Fibroblast of skin of scalp (primary cell): ENCODE measurements at places on chromosomes 1 and 21.

DNA sequence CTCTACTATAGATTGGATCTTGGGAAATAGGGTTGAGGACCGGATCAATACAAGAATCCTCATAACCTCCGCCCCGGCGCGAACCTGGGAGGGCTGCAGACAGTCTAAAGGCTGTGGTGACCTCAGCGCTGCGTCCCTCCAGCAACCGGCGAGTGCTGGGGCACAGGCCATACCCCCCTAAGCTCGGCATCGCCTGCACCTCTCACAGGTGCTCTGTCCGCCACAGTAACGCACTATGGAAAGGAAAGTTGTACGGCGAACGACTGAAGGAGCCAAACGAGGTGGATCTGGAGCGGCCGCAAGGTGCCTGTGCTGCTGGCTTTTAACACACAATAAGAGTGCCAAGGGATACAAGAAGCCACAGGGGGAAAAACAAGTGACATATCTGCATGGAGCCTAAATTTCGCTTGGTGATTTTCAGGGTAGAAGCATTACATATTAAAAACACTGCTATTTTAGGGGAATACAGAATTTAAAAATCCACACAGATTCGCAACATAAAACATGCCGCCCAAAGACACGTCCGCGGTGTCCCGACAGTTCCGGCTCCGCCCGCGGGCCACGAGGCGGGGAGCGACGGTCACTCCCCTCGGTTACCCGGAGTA lies 1.4 kb upstream of the RBM15 start:
- DNase-seq, result no peak

DNA sequence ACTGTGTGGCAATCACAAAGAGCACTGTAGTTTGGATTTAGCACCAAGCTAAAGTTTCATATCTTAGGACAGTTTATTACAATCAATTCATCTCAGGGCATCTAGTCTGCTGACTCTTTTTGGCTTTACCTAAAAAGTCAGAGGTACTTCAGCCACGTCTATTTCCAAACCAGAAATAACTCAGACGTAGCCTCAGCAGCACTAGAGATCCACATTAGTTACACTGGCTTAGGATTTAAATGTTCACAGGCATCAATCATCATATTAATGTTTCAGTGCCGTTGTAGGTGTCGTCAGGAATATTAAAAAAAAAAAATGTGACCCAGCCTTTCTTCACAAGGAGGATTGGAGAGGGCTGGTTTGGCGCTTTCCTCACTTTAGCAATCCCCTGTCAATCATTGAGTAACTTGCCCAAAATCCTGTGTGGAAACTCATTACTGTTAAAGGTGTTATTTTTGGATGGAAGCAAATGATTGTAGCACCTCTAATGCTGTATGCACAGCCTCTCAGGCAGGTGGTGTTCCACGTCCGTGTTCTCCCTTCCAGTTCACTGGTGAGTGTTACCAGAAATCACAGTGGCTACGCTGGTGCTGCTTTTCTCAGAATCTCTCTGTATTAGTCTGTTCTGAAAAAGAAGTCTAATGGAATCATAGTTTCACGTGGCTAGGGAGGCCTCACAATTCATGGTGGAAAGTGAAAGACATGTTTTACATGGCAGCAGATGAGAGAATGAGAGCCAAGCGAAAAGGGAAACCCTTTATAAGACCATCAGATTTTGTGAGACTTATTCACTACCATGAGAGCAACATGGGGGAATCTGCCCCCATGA lies 45.4 kb downstream of the NEK7 start:
- no peak for DNase-seq

DNA sequence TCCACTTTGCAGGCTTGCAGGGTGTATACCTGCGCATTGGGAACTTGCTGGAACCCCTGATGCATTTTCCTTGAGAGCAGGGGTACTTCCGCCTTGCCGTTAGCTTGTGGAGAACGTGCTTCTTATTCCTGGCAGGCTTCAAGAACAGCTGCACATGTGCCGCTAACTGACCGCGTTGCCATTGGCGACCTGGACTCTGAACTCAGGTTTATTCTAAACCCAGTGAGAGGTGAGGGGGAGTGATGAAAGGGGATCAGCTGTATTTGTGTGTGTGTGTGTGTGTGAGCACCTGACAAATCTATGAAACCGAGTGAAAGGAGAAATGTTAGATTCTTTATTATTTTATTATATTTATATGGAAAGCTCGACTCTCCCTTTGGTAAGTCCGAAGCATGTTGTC lies 128.6 kb downstream of the HUNK start:
- DNase-seq, result no peak

- peak; percentile 17 for DNase-seq
Measured at GRCh38 chr21:18951271-18952038, 547.9 kb upstream of the TMPRSS15 start.

DNA sequence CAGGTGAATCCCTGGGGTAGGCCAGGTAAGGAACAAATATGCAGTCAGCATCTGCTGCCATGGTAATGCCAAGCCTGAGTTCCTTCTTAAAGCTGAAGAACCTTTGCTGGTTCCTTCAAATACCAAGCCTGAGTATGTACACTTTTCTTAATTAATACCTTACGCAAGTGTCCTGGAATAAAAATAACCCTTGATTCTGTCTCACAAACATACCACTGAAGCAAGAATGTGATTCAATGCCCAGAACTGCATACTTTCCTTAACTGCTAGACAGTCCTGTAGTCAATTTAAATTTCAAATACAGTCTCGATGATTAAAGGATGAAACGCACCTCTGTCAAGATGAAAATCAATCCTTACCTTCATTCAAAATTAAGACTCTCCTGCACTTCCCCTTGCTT lies 634.0 kb upstream of the CHRM3 start:
- DNase-seq, result peak; percentile 54

- DNase-seq, result no peak
Measured at GRCh38 chr21:43269440-43269839, 100.6 kb downstream of the CRYAA start.

DNA sequence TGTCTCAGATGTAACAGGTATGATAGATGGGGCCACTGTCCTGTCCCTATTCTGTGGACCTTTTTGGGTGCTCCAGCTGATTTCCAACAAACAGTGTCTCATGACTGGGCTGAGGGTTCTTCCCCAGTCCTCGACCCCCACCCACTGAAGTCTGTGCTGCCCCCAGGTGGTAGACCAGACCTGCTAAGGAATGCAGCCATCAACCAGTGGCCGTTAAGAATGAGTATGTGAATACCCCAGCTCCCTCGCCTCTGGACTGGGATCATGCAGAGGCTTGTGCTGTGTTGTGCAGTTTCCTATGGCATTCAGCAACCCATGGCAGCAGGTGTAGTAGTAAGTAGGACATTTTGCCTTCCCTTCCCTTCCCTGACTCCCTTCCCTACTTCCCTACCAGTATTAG lies 183.1 kb upstream of the KAZN start:
- DNase-seq, result no peak

DNA sequence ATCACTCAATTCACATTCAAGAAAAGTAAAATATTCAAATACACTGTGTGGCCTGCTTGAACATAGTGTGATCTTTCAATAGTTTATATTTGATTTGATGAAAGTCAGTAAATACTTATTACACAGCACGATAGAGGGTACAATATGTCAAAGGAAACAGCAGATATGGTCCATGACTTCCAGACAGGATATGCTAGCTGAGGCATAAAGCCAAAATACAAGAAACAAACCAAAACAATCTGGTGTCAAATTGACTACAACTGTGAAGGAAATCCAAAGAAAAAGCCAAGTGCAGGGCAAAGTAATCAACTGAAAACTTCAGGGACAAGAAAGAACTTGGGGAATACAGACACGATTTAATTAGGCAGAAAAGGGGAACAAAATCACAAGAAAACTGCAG lies 19.3 kb downstream of the RRAGC start:
- no peak for DNase-seq

- DNase-seq, result no peak
Measured at GRCh38 chr1:50424884-50425375, 1.7 kb upstream of the DMRTA2 start.

- DNase-seq, result peak; percentile 75
Measured at GRCh38 chr1:155305881-155306391, 2.7 kb upstream of the FDPS start.

DNA sequence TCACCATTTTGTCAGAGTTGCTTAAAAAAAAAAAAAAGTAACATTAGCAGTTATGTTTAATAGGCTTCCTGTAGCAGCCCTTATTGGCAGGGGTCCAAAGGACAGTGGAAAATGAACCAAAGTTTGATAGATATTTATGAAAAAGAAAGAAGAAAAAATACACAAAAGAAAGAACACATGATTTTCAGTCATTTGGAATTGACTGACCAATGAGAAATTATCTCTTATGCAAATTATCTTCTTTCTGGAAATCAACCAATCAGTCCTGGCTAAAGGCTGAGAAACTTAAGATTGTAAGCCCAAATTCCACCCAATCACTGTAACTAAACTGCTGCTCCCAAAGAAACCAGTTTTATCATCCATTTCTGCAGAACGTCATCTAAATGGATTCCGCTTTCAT lies 282.4 kb downstream of the TM2D1 start:
- DNase-seq, result no peak

- no peak for DNase-seq
Measured at GRCh38 chr1:192386051-192386650, 69.4 kb downstream of the RGS21 start.

GRCh38 chr1:31072304-31072746 lies 6.8 kb upstream of the PUM1 start:
- no peak for DNase-seq

DNA sequence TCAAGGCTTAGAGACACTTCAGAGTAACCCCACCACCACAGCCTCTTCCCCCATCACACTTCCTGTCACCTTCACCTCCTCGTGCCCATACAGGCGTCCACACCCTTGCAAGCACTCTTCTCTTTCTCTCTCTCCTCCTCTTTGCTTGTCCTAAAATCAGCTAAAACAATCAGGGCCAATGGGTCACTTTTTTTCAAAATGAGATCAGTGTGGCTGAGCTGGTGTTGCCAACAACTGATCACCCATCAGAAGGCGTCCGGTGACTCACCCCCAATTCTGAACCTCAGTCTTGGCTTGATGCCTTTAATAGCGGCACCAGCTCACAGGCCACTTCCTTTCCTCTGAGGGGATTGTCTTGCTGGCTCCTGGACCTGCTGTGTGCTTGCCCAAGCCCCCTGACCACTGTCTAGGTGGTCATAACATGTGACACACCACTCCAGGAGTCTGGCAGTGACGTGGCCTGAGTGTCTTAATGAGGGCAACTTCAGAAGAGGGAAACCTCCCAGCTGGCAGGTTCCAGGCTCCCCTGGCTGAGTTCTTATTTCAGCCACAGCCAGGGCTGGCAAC lies 1.6 kb downstream of the DRAXIN start:
- peak; percentile 77 for DNase-seq

GRCh38 chr1:187646536-187647107 lies 817.9 kb downstream of the PLA2G4A start:
- DNase-seq, result no peak

DNA sequence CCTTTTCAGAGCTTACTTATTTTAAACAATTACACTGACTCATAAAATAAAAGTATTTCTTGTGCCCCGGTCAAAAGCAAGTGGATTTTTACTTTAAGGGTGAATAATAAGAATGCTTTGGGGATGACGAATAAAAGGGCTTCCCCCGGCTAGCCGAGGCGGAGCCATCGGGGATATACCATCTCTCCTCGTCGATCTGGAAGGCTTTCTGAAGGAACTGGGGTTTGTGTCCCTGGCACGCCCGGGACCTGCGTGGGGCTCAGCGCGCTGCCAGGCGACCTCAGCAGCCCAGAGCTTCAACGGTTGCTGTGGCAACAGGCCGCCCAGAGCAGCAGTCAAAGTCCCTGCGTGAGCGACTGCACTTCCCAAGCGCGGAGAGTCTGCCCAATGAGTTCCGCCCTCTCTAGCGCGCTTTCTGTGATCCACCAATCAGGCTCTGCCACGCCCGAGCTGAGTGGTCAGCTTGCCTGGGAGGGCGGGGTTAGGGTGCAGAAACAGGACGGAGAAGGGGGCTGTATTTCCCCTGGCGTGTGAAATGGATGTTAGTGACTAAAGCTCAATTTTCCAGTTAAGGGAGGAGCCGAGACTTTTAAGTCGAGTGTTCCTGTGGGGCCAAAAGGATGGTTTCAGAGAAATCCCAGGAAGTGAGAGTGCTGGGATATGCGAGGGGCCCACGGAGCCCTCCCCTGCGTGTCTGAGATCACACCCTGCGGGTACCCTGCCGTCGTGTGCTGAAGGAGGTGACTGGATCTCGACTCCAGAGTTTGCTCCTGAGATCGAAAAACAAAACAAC lies 33.0 kb upstream of the MGST3 start:
- DNase-seq, result peak; percentile 96

DNA sequence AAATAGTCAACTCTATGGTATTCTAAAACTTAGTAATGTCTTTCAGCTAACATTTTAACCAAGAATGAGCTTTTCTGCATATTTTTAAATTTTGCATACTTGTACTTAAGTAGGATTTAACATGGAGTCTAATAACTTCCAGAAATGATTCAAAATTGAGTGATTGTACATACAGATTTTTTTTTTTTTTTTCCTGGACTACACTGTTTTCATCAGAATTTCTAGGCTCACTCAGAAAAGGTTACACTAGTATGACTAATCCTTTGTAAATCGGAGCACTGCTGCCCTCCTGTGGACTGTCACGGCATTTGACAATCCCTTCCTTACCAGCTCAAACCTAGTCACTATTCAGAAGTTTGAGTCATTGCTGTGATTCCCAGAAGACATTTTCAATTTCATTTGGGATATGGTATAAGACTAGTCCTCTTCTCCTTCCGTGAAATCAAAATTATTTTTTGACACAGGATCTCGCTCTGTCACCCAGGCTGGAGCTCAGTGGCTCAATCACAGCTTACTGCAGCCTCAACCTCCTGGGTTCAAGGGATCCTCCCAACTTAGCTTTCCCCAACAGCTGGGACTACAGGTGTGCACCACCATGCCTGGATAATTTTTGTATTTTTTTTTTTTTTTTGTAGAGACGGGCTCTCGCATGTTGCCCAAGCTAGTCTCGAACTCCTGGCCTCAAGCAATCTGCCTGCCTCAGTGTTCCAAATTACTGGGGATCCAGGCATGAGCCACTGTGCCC lies 45.5 kb downstream of the CD46 start:
- DNase-seq, result peak; percentile 84

- DNase-seq, result no peak
Measured at GRCh38 chr1:212359794-212360479, 54.7 kb downstream of the PACC1 start.

DNA sequence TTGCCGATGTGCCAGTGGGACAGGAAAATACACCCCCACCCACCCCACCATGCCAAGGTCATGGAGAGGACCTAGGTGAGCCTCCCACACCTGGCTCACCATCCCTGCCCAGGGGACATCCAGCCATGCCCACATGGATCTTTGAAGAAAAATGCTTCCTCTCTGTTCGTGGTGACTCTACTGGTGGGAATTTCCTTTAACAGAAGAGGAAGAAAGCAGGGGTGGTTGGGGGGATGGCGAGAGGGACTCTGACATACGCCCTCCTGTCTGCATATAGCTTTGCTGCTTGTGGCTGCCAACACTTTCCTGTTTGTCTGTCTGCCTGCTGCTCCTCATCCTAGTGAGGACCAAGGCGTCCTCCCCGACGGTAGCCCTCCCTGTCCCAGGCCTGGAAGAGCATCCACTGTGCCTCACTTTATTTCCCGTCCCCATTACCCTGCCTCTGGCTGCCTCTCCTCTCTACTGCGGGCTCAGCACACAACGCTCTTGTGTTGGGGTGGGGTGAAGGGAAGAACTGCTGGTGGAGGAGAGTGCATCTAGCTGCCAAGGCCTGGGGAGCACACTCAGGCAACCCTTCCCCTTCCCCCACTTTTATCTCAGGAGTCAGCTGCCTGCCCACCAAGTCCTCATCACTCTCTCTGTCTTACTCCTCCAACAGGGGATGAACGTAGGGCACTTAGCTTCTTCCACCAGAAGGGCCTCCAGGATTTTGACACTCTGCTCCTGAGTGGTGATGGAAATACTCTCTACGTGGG lies 2.5 kb downstream of the SEMA4A start:
- DNase-seq, result no peak
